ENCODE measurements at places on chromosomes 2 and 18.

- no peak for DNase-seq
These were observed 36.5 kb downstream of the COLEC12 start for GRCh38 chr18:463827-464541.

- no peak for DNase-seq
These were observed 69.4 kb upstream of the UBE2E3 start for GRCh38 chr2:180910831-180911665.

GRCh38 chr2:223797037-223797436 is 40.3 kb downstream of the AP1S3 start:
- DNase-seq, result no peak

DNA sequence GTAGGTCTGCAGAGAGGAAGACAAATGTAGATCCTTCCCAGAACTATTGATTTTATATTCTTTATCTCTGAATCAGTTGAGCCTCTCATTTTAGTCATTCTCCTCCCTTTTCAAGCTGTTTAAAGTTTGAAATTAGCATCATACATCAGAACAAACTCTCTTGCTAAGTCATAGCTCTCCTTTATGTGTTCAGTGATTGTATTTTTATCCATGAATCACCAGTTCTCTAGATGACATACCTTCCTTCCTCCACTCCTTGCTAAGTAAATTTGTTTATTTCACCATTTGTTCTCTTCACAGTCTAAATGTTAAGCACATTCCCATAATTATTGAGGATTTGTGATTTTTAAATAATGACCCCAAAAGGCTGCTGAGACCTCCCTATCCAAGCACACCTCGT is 63.5 kb upstream of the RAPGEF4 start:
- no peak for DNase-seq

GRCh38 chr18:73961804-73962203 is 185.8 kb downstream of the FBXO15 start:
- DNase-seq, result no peak

DNA sequence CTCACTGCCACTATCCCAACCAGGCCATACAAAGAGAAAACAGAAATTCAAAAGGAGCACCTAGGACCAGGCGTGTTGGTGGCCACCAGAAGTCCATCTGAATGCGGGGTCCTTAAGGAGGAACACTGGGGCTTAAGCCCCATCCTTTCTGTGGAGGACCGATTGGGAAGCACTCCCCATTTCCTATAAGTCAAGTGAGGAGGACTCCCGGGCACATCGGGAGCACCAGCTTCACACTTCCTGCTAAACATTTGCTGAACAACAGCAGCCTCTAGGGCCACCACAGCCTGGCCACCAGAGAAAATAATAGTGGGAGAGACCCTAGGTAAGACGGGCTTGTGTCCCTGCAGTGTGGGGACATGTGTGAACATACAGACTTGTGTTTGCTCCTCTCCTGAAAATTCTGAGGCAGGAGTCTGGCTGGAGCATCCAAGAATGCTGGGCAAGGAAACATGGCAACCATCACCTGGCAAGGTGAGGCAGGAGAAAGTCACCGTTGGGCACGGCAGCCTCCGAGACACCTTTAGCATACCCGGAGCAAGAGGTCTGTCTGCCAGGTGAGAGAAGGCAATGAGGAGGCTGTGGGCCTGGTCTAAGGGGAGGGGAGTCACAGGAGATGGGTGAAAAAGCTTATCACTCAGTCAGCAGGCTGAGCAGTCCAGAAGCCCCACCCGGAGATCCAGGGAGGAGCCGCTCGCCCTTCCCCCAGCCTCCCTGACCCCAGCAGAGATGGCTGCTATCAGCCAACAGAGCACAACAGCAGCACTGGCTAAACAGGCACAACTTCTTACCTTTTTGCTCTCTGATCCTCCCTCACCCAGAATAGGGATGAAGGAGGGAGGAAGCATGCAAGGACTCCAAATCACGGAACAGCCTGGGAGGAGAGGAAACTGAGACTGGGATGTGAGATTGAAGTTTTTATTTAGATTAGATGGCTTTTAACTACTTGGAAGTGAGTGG is 282.3 kb downstream of the EIPR1 start:
- no peak for DNase-seq

- DNase-seq, result no peak
These were observed 87.0 kb downstream of the EPB41L3 start for GRCh38 chr18:5456577-5457461.

GRCh38 chr2:135546436-135546835 is 15.2 kb downstream of the R3HDM1 start:
- DNase-seq, result no peak

DNA sequence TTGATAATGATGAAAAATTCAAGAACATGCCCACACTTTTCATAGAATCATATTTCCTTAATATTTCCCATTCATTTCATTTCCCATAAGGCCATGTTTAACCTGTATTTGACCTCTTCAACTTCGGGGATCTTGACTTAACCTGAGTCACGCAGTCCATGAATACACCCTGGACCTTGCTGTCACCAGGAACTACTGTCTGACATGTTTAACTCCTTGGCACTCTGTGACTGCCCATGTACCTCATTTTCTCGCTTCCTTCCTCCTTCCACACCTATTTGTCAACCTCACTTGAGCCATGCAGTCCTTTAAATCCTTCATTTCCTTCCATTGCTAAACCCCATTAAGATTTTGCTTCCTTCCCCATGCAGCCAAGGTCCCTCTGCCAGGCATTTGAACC is 16.3 kb downstream of the ABCB11 start:
- no peak for DNase-seq

GRCh38 chr2:23803965-23804542 is 122.9 kb downstream of the ATAD2B start:
- DNase-seq, result no peak

- no peak for DNase-seq
These were observed 5.3 kb upstream of the ASAP2 start for GRCh38 chr2:9201185-9201891.

DNA sequence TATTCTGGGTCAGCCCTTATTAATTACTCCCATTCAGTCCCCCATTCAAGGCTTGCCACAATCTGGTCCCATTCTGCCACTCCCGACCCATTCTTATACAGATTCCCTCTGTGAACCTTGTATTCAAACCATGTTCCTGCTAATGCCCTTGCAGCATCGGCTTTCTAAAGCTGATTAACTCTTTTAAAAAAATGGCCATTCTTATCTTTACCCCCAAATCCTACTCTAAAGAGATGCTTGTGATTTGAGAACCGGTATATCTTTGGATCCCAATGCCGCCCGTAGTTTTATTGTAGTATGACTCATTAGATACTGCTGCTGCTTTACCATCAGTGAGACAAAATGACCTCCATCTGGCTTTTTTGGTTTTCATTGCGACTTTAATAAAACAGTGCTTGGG is 72.2 kb downstream of the XRCC5 start:
- DNase-seq, result no peak

DNA sequence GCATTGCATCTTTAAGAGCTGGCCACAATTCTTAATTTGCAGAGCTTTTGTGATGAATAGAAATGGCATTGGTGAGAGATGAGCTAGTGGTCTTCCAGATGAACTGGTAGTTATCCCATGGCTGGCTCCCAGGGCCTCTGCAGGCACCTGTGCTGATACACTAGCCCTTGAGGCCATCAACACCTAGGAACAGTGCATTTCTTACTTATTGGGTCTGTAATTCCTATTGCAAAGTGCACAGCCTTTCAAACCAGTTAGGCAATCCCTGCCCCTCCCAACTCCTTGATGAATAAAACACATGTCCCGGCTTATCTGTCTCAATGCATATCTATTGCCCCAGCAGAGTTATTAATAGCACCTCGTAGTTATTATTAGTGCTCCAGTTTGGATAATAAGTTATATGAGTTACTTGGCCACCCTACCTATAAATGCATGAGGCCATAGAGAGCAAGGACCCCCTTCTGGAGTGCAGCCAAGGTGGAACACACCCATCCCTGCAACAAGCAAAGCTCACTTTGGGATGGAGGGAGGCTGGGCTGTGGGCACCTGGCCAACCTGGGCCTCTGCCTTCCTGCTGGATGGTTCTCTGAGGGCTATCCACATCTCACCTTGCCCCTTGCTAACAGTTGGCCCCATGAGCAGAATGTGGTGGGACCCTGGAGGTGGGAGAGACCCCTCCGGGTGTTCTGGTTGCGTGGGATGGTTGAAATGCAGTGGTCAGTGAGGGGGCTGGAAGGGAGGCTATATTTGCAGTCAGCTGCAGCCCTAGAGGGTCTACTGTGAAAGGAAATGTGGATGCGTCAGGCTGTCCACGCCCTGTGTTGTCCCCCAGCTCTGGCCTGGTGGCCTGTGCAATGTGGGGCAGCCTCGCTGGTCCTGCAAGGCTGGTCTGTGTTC is 455.9 kb upstream of the HS6ST1 start:
- no peak for DNase-seq

DNA sequence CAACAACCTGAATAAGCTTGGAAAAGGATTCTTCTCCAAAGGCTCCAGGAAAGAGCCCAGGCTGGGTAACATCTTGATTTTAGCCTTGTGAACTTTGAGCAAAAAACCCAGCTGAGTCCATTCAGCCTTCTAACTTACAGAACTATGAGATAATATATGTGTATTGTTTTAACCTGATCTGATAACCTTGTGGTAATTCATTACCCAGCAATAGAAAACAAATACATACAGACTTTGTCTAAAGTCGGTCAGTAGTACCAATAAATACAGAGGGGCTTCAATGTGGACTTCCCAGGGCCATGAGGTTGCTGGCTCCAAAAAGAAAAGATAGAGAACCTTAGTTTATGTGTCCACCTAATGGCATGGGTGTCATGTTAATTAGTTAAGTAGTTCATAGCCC is 191.8 kb downstream of the KCNH7 start:
- DNase-seq, result no peak

- no peak for DNase-seq
These were observed 100.7 kb upstream of the FOSL2 start for GRCh38 chr2:28291811-28292440.

- no peak for DNase-seq
These were observed 154.0 kb downstream of the CALCRL start for GRCh38 chr2:187294043-187294442.

- no peak for DNase-seq
These were observed 25.1 kb downstream of the DNPEP start for GRCh38 chr2:219362524-219363164.

GRCh38 chr18:58850786-58851469 is 13.7 kb upstream of the ZNF532 start:
- DNase-seq, result no peak

DNA sequence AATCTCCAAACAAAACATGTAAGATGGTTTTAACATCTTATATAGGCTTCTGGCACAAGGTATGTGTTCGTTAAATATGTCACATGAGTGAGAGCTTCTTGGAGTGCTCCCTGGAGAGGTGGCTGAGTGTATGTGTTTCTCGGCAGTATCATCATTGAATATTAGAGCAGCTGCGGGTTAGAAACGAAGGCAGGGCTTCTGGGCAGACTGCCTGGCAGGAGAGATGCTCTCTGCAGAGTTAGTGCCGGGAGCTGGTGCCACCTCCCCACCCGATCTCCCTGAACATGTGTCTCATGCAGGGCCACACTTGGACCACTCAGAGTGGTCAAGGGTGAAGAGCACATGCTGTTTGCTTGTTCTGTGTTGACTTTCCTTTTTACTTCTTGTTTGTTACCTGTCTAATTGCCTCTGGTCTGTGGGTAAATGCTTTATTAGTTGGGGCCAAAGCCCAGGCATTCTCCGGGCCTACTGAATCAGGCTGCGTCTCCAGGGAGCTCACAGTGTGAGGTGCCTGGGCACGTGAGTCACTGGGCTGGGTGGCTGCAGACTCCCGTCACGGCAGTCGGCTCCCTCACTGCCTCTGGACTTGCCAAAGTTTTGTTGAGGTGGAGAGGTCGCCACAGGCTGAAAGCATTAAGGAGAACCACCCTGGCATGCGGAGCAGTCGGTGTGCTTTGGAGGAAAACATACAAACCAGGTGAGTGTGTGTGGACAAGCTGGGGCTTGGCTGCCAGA is 246.6 kb downstream of the FHOD3 start:
- no peak for DNase-seq

DNA sequence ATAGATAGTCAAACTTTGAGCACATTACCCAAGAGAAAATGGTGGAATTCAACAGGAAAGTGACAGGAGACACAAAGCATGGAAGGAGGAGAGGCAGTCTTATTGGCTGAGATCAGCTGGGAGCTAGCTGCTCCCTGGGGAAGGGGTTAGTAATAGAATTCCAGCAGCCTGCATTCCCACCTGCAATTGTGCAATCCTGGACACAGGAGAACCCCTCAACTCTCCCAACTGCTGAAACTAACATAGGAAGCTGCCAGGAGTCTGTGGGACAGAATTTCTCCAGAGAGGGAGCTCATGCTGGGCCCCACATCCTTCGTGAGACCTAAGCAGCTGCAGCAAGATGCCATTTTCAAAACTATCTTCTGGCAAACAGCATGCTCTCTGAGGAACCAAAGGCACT is 69.8 kb upstream of the ACVR1C start:
- DNase-seq, result no peak

- no peak for DNase-seq
These were observed 79.3 kb upstream of the IGFBP5 start for GRCh38 chr2:216774620-216775019.

DNA sequence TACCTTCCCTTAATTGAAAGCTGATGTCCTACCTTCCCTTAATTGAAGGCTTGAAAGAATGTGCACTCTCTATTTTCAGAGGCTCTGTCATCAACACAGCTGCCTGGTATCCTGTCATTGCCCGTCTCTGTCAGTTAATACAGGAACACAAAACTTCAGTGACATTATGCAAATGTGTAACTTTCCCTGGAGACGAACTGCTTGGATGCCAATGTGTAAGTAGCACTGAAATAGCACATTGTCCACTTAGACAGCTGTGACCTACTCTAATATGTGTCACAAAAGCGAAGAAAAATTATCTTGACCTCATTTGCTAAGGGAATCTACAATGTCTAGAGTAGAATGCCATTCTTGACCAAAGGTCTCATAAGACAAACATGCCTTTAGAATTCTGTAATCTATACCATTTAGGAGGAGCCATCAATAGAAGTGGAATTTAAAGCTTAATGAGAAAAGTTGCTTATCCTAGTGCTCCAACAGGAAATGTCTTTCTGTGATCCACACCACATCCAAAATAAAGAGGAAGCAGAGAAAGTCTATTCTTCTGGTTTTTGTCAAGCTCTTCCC is 138.1 kb downstream of the BARD1 start:
- DNase-seq, result no peak

DNA sequence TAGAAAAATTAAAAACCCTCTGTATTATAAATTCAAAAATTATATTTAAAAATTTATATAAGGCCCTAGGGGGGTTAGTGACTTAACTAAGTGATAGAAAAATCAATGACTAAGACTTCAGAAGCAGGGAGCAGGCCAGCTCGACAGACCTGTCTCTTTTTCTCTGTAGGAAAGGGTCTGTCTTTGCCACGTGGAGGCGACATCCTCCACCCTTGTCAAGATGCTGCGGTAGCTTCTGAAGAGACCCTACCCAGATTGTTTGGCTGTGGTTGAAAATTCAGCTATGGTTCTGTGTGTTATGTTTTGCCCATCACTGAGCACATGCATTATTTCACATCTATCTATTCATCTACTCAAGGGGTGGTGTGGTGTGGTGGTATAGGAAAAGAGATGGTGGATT is 8.2 kb upstream of the SLC4A3 start:
- DNase-seq, result no peak

DNA sequence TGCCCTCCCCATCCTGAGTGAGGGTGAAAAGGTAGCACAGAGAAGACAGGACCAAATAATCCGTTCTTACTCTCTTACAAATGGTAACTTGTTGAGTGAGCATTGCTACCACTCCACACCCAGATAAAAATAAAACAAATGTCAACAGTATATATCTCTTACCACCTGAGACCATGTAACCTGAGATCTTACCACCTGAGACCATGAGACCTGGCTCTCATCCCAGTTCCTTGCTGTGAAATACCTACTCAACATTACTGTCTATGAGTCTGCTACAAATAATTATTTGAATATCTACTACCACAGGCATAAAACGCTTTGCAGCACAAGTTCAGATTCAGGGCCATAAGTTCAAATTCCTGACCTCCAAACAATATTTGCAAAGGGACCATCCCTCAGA is 234.7 kb downstream of the C1D start:
- no peak for DNase-seq
